Islet precursor cell (in vitro differentiated cells): ENCODE measurements at places on chromosomes 13 and 19.

GRCh38 chr13:25873242-25873612 is 178.6 kb downstream of the SHISA2 start:
- DNase-seq: no peak

GRCh38 chr19:1429750-1430149 is 8.4 kb upstream of the RPS15 start:
- no peak for DNase-seq

- DNase-seq: no peak
Observed at GRCh38 chr13:27825072-27825471, 32.8 kb downstream of the GSX1 start.

DNA sequence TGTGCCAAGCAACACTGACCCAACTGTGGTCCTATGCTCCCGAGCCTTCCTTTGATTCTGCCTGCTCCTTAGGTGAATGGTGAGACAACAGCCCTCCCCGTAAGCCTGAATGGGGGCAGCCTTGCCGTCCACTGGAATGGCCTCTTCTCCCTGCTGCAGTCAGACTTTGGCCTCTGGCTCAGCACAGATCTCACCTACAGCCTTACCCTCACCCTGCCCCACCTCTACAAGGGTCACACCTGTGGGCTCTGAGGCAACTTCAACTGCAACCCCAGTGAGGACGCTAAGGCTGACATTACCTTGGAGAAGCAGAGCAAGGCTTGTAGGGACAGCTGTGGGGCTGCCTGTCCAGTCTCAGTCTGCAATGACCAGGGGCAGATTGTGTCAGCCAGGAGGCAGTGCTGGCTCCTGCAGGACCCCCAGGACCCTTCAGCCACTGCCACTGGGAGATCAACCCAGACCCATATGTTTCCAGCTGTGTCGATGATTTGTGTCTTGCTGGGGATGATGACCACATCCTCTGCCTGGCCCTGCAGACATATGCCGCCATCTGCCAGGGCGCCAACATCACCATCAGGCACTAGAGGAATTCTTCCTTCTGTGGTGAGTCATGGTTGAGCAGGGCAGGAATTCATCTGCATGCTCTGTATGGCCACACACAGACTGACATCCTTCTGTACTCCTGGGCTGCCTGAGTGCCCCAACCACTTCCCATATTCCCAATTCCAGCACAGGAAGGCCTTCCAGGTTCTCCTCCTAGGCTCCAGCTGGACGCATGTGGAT is 27.3 kb upstream of the FXYD3 start:
- DNase-seq: peak; percentile 93

GRCh38 chr19:2027361-2027760 is 11.8 kb upstream of the BTBD2 start:
- no peak for DNase-seq

GRCh38 chr19:1487576-1488281 is 2.4 kb downstream of the PCSK4 start:
- no peak for DNase-seq

GRCh38 chr13:97296740-97297139 is 74.6 kb downstream of the MBNL2 start:
- DNase-seq: no peak

- DNase-seq: no peak
Observed at GRCh38 chr13:106407338-106407737, 128.1 kb downstream of the EFNB2 start.

GRCh38 chr13:36051082-36051481 is 80.1 kb downstream of the DCLK1 start:
- DNase-seq: no peak

DNA sequence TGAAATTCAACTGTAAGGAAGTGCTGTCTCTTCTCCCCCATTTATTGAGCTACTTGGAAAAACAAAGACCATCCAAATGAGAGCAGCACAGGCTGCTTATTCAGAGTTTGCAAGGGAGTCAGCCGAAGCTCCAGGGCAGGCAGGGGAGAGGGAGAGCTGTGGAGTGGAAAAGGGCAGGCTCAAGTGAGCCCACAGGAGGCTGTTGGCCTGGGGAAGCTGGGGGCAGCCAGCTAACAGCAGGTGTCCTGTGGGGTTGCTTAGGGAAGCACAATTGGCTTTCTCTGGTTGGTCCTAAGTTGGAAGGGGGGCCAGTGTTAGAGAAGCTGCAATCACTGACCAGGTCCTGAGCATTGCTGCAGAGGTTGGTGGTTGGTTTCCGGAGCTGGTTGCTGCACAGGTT is 23.9 kb downstream of the SLC25A42 start:
- DNase-seq: no peak

- no peak for DNase-seq
Observed at GRCh38 chr19:43738780-43739211, 16.0 kb downstream of the SMG9 start.

DNA sequence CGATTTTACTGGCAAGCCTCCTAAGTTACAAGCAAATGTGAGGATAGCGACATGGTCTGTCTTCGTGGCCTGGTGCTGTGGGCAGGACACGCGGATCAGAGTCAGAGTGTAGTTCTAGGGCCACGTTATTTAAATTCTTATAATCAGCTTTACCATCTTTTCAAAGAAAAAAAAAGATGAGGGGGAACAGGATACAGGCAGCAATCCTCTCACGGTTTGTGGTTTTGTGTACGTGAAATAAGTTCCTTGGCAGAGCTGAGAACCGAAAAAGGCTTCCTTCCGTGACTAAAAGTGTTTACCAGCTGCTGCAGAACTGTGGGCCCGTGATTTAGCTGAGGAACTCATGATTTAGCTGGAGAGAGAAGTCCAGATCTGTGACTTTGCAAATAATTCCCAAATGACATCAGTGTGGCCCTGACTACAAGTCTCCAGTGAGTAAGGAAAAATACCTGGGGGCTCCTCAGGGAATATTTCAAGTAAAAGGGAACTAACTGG is 27.2 kb downstream of the RCBTB2 start:
- DNase-seq: no peak

DNA sequence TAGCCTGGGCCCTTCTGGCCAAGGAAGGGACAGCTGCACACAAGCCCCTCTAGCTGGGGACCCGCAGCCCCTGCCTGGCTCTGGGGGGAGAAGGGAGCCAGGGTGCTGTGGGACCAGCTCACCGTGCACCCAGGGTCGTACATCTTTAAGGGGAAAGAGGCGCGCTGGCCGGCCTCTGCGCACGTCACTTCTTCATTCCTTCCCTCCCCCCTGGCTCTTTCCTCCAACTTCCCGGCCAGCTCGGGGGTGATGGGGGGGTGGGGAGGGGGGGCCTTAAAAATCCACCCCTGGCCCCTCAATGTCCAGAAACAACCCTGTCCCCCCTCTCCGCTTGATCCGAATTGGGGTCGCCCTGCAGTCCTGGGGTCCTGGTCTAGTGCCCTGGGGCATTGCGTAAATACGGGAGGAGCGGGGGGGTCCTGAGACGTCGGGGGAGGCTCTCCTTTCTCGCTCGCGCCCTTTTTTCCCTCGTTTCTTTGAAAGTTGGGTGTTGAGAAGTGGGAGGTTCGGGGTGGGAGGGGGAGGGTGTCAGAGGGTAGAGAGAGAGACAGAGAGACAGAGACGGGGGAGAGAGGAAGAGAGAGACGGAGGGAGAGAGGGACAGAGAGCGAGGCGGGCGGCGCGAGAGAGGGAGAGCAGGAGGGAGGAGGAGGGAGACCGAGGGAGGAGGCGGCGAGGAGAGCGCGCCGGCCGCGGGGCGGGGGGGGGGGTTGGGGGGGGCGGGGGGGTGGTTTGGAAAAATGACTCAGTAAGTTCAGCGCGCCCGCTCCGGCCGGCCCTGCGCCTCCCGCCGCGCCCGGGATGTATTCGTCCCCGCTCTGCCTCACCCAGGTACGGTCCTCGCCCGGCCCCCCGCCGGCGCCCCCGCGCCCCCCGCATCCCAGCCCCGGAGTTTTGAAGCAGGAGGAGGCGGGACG is at the start of gene NFIC:
Gene NFIC, plus strand, starts transcription at position 748 of the 917 bp plus-strand sequence. Its CDS starts 54 bp downstream, at position 802.
- DNase-seq: peak; percentile 74

DNA sequence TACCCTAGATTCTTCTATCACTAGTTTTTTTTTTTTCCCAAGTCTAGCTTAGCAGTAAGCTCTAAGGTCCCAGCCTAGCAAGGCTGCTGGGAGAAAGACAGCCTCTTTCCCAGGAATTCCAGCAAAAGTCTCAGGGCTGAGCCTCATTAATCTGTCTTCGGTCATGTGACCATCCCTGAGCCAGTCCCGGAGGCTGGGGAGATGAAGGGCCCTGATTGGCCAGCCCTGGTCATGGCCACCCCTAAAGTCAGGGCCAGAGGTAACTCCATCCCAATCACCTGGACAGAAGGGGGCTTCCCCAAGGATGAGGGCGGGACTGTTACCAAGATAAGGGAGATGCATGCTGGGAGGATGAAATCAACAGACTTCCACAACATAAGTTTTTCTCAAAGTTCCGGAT is 43.3 kb downstream of the CCNE1 start:
- no peak for DNase-seq

- no peak for DNase-seq
Observed at GRCh38 chr13:24500977-24501376, 11.6 kb downstream of the PARP4 start.

DNA sequence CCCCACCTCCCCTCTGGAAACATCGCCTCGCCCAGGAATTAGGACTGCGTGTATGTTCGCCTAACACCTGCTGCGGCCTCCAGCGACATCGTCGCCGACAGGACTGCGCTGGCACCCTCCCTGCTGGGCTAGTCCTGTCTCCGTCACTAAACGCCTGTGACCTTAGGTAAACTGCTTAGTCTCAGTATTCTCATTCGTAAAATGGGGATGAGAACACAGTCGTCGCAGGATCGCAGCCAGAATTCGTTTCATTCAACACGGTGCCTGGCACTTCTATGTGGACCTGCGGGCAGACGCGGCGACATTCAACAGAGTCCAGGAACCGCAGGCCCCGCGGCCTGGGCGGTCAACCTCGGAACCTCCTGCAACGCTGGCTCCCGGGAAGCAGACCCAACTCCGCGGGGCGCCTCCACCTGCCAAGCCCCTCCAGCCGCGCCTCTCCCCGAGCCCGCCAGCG is 485 bp downstream of the CRYL1 start:
- DNase-seq: peak; percentile 58

DNA sequence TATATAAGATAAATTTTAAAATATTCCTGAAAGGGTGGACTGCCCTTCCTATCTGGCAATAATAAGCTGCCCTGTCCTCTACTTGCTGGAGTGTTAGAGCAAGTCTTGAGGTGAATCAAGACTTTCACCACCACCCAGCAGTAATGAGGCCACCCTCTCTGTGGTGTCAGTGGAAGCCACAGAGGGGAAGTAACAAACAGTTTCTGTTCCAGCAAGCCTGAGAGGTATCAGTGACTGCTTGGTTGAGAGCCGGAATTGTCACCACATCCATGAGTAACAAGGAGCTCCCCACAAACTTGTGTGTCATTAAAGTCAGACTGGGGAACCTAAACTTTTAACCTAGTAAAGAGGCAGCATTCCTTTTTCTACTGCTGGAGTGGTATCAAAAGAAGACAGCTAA is 532.7 kb upstream of the SPRY2 start:
- DNase-seq: no peak

GRCh38 chr19:56156768-56157167 is 15.7 kb downstream of the ZNF444 start:
- no peak for DNase-seq

GRCh38 chr13:106143930-106144709 is 391.3 kb downstream of the EFNB2 start:
- no peak for DNase-seq

GRCh38 chr13:113882267-113882630 is 18.4 kb upstream of the GAS6 start:
- DNase-seq: peak; percentile 52

DNA sequence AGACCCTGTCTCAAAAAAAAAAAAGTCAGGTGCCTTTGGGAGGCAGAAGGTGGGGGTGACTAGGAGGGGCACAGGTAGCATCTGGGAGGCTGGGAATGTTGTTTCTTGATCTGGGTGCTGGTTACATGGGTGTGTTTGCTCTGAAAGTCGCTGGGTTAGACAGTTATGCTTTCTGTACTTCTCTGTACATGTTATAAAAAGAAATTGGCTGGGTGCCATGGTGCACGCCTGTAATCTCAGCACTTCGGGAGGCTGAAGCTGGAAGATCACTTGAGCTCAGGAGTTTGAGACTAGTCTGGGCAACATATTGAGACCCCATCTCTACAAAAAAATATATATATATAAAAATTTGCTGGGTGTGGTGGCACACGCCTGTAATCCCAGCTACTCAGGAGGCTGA is 15.1 kb downstream of the NOSIP start:
- no peak for DNase-seq

DNA sequence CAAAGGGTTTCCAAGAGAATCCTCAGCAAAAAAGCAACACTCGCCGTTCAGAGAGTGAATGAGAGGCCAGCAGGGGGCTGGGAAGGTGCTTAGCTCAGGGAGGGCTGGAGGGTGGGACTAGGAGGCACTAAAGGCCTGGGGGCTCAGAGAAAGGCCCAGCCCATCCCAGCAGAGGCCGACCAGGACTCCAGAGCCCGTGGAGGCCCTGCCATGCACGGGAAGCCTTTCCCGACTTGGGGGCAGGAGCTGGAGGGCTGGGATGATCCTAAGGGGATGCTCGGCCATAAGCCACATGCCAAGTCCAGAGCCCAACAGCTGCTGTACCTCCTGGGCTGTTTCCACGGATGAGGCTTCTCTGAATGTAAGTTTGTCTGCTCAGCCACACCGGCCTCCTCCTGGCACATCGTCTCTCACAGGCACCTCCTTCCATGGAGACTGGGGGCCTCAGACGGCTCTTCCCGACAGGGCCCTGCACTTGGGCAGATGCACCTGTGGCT is 19.5 kb downstream of the RASA3 start:
- peak; percentile 74 for DNase-seq

DNA sequence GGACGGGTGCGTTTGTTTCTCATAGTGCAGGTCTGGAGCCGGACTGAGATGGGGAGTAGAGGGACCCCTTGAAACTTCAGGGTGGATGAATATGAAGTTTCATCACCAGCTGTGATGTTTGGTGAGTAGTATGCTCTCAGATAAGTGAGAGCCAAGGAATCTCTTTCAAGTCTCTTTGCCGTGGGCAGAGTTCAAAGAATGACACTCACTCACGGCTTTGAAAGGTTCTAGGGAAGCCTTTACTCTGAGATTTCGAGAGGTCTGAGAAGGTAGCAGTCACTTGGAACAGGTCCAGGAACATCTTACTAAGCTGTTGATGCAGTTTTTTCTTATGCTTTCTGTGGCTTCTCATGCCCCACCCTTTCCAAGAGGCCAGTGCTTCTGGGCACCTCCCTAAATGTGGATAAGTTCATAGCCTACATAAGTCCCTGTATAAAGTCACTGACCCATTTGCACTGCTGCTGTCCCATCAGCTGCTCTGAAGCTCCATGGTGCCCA is at the start of gene IGFL2:
Gene IGFL2, plus strand, starts transcription at position 448 of the 498 bp plus-strand sequence. Its CDS starts 41 bp downstream, at position 489.
- no peak for DNase-seq

DNA sequence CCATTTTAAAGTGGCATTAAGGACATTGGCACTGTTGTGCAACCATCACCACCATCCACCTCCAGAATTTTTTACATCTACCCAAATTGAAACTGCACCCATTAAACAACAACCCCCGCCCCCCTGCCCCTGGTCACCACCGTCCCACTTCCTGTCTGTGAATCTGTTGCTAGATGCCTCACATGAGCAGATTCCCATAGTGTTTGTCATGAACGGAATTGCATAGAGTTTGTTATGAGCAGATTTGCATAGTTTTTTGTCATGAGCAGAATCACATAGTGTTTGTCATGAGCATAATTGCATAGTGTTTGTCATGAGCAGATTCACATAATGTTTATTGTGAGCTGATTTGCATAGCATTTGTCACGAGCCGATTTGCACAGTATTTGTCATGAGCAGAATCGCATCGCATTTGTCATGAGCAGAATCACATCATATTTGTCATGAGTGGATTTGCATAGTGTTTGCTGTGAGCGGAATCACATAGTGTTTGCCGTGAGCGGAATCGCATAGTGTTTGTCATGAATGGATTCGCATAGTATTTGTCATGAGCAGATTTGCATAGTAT is 54.0 kb upstream of the GTF3A start:
- DNase-seq: no peak
